ENCODE measurements at places on chromosomes 12 and 14.
A peak's percentile ranks its signal among the peaks of the same experiment; 100 is the strongest.

DNA sequence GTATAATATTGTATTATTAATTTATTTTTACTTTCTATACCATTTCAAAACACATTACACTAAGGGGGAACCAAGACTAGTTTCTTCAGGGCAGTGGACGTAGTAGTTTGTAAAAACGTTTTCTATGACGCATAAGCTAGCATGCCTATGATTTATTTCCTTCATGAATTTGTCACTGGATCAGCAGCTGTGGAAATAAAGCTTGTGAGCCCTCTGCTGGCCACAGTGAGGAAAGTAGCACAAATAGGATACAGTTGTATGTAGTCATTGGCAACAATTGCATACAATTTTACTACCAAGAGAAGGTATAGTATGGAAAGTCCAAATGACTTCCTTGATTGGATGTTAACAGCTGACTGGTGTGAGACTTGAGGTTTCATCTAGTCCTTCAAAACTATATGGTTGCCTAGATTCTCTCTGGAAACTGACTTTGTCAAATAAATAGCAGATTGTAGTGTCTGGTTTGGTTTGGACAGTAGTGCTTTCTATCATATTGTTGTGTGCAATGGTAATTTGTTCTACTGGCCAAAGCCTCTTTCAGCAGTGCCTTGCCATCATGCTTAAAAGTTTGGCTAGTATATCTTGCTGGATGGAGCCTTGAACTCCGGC, 24.3 kb upstream of the PLEKHD1 start:
- ATAC-seq: peak; percentile 88

GRCh38 chr12:52605542-52605941, 4.3 kb upstream of the KRT72 start:
- ATAC-seq: no peak

DNA sequence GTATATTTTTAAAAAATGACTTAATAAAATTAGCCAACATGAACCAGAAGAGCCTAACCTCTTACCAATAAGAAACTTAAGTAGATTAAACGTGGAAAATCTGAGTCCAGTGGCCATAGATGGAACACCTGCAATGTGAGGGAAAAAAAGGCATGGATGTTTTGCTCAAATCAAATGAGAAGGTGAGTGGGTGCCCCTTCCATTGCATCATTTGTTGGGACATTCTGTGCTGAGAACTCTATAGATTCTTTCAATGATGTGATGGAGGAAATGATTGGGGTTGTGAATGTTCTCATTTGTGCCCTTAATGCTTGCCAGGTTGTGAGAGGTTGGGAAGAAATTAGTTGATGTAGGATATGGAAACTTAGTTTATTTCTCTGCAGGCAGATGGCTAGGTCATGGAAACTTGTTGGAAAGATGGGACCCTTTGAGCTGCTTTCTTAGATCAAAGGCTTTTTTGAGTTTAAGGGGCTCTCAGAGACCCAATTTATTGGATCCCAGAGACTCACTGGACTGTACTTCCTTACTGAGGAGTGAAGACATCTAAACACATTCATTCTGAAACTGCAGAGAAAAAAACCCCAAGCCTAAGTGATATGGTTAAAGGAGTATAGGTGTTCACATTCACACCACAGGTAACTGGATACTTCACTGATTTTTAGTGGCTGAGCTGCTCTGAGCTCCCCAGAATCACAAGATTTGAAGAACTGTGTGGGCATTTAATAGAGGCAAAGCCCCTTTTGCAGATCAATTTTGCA, 95.9 kb downstream of the DACT1 start:
- no peak for ATAC-seq

DNA sequence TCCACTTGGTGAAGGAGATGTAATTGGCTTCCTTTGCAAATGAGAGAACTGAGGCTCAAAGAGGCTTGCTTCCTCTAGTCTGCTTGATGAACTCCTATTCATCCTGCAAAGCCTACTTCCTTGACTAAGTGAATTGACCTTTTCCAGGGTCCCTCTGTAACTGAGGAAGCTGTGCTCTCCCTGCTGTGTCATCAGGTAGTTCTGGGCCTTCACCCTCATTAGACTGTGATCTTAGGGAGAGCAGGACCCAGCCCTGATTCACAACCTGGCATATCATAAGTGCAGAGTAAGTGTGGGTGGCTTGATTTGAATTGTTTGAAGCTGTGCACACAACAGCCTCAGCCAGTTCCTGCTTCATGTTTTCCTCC, 16.3 kb downstream of the ASB2 start:
- ATAC-seq: peak; percentile 57

Measured in activated T-helper 17 cell treated with anti-CD3 and anti-CD28 coated beads, Interleukin-2, amount 50 U/mL, for 72 hours (primary cell).